Activated CD4-positive, alpha-beta T cell treated with anti-CD3 and anti-CD28 coated beads for 48 hours (primary cell): ENCODE measurements at places on chromosomes 12 and 14.

DNA sequence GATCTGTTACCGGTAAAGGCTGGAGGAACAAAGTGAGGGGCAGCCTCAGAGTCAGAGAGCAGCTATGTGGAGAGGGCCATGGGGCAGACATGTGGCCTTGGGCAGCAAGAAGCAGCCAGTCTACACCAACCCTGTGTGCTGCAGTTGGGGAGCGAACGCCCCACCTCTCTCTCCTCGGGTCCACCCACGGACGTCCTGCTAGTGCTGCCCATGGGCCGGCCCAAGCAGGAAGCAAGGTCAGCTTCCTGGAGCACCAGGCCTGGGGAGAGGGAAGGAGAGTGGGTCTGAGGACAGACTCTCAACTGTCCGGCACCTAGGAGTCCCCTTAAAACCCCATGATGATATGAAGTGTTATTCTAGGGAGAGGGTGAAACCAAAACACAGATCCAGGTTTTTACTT is 254.8 kb upstream of the FKBP4 start:
- DNase-seq, result no peak

- DNase-seq, result peak; percentile 76
Measured at GRCh38 chr12:119938049-119938667, 50.9 kb upstream of the BICDL1 start.

GRCh38 chr14:26917086-26917485 is 319.3 kb upstream of the NOVA1 start:
- DNase-seq, result no peak

DNA sequence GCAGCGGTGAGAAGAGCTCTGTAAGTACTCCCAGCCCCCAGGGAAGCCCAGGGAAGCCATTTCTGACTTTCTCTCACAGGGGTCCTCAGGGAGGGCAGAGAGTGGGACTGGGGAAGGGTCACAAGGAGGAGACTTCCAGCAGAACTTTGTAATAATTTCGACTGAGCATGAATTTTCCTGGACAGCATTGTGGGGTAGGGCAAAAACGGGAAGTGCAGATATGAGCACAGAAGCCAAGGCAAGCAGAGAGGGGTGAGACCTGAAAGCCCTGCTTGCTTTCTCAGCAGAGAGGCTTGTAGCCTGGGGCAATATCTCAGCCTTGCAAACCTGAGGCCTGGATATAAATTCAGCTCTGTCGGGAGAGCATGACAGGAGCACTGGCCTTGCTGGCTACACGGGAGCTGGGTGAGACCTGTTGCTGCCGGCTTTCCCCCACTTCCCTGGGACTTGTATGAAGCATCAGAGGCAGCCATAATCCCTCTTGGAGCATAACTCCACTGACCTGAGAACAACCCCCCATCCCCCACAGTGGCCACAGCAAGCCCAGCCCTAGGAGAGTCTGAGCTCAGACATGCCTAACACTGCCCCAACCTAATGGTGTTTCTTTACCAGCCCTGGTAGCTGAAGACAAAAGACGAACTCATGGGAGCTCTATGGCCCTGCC is 9.8 kb upstream of the IQSEC3 start:
- DNase-seq, result no peak

GRCh38 chr12:68667896-68668295 is 18.9 kb upstream of the NUP107 start:
- no peak for DNase-seq

DNA sequence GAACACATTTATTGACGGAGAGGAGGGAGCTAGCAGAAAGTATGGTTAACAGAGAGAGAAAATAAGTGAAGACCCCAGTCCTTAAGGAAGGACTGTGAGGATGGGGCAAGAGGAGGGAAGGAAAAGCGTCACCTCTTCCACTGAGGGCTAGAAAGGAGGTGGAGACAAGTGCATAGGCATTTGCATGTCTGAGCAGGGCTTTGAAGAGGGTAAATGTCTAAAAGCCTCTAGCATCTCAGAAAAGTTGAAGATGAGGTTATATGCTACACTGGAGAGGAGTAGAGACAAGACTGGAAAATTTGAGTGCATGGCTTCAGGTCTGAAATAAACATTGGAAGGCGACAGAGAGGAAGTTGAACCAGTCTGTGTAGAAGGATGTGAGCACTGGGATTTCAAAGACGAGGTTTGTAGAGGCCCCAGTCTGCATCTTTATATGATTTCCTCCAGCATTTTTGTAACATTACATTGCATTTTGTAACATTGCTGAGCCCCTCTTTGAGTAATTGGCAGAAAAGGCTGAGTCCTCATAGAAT is 98.5 kb upstream of the IFNG-AS1 start:
- DNase-seq, result no peak

DNA sequence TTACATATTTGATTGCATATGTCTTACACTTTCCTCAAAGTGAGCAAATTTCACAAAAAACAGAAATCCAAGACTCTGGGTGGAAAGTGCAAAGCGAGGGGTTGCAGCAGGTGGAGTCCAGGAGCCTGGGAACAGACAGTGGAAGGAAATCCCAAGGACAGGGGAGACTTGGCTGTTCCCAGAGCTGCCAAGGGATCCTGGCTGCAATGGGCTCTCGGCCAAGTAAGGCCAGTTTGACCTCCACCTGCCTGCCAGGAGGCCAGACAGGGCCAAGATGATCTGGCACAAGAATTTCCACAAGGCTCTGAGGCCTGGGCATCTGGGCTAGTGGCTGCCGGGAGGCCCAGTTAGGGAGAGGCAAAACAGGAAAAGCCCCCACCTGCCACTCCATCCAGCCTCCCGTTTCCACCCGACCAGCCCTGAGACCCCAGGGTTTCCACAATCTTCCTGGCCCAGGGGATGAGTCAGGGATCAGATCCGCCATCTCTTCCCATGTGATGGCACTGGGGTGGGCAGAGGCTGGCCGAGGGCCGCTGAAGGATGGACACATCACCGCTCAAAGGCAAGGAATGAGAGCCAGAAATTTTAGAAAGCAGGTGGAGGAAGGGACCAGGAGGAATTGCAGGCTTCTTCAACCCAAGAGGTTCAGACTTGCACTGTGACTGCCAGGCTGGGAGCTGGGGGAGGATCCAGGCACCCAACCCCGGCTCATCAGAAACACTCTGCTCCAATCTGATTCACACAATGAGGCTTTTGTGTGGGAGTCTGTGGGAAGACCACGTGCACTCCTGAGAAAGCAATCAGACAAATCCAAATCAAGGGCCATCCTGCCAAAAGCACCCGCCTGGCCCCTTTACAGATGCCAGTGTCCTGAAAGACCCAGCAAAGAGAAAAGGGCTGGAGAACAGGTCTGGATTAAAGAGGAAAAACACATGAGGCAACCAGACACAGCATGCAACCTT is 16.3 kb downstream of the SCARB1 start:
- DNase-seq, result no peak

GRCh38 chr14:74543771-74544438 is 50.3 kb downstream of the ISCA2 start:
- DNase-seq, result no peak

DNA sequence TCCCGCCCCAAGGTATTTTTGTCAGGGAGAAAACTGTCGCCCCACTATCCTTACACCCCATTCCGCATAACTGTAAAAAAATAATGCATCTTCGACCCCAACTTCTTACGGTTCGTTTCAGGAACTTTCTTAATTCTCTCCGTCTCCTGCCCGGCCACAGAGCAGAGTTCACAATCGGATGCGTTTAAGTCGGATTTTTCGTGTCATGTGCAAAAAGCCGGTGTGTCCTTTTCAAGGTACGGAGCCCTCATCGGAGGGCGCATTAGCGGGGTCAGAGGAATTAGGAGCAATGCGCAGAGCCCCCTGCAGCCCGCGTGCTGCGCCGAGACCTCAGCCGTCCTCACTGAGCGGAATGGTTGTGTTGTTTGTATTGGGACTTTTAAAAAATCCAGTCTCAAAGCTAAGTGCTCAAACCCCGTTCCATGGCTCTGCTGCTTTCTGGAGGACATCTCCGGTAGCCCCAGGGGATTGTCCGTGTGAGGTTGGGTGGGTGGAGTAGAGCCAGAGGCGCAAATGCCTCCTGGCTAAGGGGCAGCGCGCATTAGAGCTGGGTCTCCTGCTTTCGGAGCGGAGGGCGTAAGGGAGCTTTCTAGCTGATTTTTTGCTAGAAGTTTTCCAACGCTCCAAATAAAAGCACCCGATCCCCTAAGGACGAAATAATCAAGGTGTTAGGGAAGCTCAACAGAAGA is 3.9 kb upstream of the GSC start:
- no peak for DNase-seq

GRCh38 chr12:72264548-72265175 is 7.5 kb upstream of the TRHDE start:
- no peak for DNase-seq

DNA sequence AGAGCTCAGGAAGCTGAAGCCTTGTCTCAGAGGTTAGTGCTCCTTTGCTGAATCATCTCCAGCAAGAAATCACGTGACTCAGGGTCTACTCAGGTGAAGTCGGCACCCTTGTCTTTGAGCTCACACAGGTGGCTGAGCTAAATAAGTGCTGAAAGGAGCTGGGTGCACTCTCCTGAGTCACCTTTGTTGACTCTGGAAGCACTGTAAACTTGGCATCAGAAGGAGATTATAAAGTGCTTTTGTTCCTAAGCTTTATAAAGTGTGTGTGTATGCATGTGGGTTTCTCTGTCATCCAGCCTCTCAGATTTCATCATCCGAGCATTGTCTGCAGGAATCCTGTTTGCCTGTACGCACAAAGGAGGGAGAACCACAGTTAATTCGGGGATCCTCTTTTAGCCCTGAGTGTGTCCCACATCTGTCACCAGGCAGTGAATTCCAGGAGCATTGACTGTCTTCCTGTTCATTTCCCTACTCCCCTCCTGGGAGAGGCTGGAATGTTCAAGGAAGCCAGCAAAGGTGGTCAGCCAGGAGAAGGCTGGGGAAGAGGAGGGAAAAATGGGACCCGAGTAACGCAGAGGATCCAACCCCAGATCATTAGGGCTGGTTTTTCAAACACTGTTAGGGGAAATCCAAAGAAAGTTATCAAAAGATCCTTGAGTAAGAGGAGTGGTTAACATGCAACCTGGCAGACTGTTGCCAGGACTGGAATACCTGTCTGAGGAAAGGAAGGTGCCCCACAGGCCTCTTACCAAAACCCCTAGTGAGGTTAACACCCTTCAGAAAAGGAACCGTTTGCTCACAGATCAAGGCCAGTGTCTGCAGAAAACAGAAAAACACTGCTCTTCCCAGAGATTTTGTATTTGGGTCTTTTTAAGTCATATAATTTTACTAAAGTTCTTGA is 157.5 kb upstream of the HIF1A start:
- DNase-seq, result peak; percentile 60

- no peak for DNase-seq
Measured at GRCh38 chr12:50110762-50111351, 1.2 kb upstream of the COX14 start.

DNA sequence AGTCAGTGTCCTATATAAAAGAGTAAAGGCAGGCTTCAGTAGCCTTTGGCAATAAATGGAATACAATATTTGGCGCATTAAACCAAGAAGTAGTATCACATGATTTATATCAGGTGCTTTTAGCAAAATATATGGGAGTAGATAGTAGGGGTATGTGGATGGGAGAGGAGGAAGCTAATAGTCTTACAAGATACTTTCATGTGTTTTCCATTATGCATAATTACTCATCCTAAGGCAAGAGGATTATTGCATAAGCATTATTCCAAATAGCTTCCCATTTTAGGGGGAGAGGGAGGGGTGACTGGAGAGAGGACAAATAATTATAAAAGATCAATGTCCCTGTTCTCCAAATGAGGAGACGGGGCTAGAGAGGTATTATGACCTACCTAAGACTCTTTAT is 104.3 kb downstream of the DUSP6 start:
- DNase-seq, result no peak

DNA sequence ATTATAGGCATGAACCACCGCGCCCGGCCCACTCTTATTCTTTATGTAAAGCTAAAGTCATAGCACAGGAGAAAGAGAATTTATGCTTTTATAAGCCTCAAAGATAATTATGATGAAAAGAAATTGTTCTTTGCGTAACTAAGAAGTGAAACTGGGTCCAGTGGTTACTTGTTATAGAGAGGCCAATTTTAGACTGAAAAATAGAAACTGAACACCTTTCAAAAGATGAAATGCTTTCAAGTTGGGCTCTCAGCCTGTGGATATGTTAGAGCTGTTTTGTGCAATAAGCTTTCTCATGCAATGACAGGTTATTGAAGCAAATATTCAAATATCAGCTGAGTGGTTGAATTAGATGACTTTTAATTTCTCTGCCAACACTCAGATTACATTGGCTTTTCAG is 7.9 kb downstream of the TMEM253 start:
- DNase-seq, result no peak

DNA sequence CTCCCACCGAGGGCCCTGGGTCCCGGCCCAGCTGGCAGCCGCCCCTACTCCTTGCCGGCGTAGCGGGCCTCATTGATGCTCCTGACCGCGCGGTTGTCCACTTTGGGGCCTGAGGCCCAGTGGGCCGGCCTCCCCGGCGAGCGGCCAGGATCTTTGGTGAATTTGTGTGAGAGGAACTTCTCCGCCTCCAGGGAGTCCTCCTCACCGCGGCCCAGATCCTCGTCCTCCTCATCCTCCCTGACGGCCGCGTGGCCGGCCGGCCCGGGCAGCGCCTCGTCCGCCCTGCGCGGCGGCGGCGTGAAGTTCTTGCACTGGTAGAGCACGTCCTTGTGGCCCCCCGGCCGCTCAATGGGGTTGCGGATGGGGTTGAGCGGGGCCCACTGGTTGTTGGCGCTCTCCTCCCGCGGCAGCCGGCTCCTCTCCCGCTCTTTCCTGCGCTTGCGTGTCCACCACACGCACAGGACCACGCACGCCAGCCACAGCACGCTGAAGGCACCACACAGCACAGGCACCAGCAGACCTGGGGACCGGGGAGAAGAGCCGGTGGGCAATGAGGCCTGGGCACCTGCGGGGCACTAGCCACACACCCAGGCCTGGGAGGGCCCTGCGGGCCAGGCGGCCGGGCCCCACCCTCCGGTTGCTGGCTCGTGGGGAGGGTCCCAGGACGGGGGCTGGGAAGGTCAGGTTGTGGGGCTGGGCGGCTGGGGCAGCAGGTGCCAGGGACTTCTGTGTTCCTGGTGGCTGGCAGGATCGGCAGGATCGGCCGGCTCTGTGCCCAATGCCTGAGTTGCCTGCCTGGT is 25.7 kb downstream of the JAG2 start:
- no peak for DNase-seq

DNA sequence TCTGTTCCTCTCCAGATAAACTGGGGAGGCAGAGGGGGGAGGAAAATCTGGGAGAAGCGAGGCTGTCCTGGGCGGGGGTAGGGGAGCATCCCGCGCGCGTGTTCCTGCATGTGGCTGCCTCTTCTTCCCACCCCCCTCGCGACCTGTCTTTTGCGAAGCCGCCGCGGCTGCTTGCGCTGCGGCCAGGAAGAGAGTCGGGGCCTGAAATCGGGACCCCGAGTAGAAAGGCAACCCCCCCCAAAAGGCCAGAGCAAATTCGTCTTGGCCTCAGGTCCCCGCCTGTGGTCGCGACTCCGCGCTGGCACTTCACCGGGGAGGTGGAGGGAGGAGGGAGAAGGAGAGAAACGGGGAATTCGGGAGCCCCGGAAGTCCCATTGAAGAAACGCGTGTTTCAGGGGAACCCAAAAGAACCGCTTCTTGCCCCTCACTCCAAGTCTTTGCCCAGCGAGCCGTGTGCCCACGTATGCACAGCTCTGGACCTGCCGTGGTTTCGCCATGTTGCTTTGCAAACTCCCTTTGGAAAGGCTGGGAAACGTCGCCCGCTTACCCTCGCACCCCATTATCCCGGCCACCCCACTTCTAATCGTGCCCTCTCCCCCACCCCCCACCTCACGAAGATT is 944 bp downstream of the CCND2 start:
- peak; percentile 48 for DNase-seq
